GM13977 (cell line): ENCODE measurements at places on chromosomes 13 and 19.

- no peak for DNase-seq
These were observed 59.8 kb upstream of the MED4 start for GRCh38 chr13:48154671-48155070.

DNA sequence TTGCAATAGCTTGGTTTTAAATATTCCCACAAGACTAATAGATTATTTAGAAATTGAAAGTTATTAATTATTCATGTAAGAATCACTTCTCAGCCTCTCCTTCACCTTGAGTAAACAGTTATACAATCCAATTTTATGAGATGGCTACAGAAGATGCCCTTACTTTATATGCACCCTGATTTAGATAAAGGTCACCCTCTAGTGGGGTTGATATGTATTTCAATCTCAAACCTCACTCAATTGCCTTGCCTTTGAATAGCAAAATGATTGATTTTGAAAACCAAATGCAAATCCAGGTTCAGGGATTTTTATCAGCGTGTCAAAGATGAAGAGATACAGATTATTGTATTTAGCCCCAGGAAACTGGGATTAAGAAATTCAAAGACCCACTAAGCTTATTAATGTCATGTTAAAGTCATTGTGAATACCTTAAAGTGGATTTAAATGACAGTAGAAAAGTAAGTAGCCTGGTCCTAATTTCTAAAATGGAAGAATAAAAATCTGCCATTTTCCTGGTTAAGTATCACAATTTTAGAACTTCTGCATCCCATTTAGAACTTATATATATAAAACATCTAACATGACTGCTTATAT lies 305.1 kb downstream of the ITGBL1 start:
- peak; percentile 36 for DNase-seq

GRCh38 chr13:110463871-110464510 lies 97.5 kb downstream of the RAB20 start:
- no peak for DNase-seq

GRCh38 chr13:46529216-46529919 lies 23.6 kb upstream of the LRCH1 start:
- no peak for DNase-seq

- no peak for DNase-seq
These were observed 944 bp downstream of the C19orf85 start for GRCh38 chr19:55463583-55464031.
